ENCODE measurements at places on chromosomes 1 and 21. TPM values are rescaled to one million over a fixed set of nuclear protein-coding genes. Genes with fewer than 3 reads are reported as not detected.

GRCh38 chr1:67745875-67746698, 61.1 kb downstream of the GADD45A start:
- no peak for DNase-seq

- peak; percentile 43 for DNase-seq
Measured at GRCh38 chr1:55572878-55573734, 357.9 kb upstream of the USP24 start.

DNA sequence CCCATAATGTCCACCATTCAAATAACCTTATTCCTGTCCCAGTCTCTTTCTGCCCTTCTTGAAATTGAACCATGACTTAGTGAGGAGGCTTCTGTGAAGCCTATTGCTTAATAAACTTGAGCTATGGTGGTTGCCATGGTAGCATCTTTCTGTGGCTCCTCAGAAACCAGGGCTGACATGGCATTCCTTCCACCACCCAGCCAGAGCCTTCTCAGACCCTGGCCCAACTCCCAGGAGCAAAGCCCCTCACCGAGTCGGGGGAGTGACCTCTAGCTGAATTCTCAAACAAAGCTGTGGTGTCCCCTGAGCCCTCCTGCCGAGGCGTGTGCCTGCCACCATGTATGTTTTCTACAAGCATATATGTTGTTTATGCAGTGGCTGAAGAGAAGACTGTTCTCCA, 259.1 kb downstream of the CACNA1E start:
- no peak for DNase-seq

DNA sequence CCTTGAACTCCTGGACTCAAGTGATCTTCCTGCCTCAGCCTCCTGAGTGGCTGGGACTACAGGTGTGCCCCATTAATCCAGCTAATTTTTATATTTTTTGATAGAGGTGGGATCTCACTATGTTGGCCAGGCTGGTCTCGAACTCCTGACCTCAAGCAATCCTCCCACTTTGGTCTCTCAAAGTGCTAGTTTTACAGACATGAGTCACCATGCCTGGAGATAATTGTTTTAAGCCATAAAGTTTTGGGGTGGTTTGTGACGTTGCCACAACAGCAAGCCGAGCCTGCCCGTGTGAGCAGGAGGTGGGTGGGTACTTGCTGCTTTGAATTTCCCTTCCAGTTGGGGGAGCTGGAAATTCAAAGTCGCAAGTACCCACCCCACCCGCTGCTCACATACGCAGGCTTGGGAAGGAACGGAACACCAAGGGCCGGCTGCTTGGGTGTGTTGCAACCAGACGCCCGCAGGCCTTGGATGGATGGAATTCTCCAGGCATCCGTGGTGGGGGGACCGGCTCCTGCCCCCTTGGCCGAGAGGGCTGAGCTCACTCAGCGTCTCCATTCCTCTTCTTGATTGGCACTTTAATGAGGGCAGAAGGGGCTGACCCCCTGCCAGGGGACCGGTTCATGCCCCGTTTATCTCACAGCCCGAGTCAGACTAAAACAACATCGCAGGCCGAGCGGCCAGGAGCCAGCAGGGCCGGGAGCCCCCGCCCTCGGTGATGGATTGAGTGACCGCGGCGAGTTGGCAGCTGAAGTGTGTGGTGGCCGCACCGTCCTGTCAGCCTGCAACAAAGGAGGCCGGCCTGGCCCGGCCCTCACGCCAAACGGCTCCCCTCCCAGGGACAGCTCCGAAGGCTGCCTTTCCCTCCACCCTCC, 78.1 kb downstream of the DHRS3 start:
- DNase-seq: peak; percentile 63

PIK3C2B gene
- total RNA-seq: 3.1 TPM

KCNE2 gene
- not detected for total RNA-seq

DNA sequence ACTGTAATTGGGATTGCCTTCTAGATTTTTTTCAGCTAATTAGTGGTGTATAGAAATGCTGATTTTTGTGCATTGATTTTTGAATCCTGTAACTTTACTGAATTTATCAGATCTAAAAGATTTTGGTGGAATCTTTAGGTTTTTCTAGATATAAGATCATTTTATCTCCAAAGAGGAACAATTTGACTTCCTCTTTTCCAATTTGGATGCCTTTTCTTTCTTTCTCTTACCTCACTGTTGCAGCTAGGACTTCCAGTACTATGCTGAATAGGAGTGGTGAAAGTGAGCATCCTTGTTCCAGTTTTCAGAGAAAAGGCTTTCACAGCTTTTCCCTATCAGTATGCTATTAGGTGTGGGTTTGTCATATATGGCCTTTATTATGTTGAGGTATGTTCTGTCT, 53.6 kb downstream of the TESK2 start:
- DNase-seq: no peak

GNG4 gene
- 0.68 TPM for total RNA-seq

GSTM5 gene
- not detected for total RNA-seq

GRCh38 chr1:31733389-31734219, 29.8 kb upstream of the COL16A1 start:
- DNase-seq: no peak

DNA sequence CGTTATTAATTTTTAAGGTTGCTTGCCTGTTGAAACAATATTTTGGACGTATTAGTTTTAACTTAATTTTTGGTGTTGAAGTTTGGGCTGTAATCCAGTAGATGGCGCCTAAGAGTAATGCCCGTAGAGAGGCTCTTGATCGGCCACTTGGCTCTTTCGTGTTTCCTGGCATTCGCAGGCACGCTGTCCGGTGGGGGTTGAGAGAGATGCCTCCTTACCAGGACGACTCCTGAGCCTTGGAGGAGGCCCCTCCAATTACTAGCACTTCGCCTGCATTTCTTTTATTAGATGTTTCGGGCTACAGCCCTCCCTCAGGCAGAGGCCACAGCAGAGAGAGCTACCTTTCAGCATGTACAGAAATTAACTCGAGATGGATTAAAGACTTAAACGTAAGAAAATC, 12.0 kb downstream of the OR2M4 start:
- DNase-seq: peak; percentile 27

DNA sequence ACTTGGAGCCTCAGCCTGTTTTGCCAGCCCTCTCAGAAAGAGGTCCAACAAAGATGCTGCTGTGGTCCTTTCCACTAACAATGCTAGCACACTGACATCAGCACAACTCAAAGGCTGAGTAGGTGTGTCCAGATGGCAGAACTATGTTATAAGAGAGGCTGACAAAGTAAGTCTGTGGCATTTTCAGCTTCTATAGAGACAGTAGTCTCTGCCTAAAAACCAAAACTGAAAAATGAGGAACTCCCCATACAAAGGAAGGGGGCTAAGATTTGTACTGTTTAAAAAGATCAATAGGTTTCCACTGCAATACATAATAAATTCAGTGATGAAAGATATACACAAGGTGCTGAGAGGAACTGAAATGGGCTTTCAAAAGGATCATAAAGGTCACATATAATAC, 12.3 kb downstream of the ERO1B start:
- DNase-seq: no peak

CD164L2 gene
- 1.7 TPM for total RNA-seq

GRCh38 chr1:181423301-181423918, 59.9 kb upstream of the CACNA1E start:
- DNase-seq: peak; percentile 46
